ENCODE measurements at places on chromosomes 13 and 19.

- no peak for DNase-seq
These were observed 38.4 kb upstream of the CSNK1A1L start for GRCh38 chr13:37143911-37144310.

DNA sequence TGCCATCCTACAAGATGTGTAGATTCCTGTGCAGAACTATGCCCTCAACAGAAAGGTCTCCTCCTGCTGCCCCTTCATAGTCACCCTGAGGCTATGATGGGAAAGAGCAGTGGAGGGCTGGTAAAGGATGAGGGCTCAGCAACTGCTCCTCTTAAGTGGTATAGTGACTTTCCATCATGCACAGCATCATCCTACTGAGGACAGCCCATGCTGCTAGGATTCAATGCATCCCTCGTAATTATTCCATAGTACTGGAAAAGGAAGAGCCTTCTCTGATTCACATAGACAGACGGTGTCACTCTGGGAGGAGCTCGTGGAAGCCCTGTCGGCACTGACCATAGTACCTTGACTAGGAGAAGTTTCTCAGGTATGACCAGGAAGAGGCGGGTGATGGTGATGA lies 47.6 kb upstream of the IRS2 start:
- no peak for DNase-seq

DNA sequence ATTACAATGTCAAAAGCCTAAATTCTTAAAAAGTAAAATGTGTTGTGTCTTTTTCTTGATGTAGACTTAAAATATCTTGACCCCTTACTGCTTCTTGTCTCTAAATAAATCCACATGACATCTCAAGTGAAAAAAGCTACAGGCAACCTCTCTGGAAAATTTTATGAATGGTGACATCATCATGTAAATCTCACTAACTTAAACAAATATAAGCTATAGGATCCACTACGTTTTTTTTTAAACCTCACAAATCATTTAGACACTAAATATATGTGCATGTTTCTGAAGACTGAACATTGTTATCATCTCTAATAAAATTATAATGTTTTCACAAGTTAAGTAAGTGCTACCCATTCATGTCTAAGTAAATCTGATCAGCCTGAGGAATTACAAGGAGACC lies 793.7 kb upstream of the PRR20A start:
- DNase-seq = no peak

- no peak for DNase-seq
These were observed 197.3 kb downstream of the LHFPL6 start for GRCh38 chr13:39405596-39406205.

- DNase-seq = no peak
These were observed 9.5 kb upstream of the KLK14 start for GRCh38 chr19:51091895-51092873.

- DNase-seq = no peak
These were observed 789.8 kb downstream of the SLITRK6 start for GRCh38 chr13:85009447-85009846.

GRCh38 chr13:20192158-20192835 lies 441 bp downstream of the GJB2 start:
- no peak for DNase-seq

DNA sequence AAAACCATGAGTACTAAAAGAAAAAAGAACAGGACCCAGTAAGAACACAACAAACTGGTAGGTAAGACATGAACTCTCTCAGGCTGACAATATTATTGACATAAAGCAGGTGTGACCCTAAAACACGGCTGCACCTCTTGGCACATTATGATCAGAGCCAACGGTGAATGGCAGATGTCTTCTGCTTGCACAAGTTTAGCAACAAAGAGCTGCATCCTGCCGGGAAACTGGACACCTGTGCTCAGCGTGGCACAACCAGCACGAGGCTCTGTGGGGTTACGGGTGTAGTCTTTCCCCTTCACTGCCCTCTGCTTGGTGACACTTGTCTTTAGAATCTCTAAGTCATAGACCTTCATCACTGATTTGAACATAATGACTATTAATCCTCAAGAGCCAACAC lies 97.9 kb downstream of the DOCK9 start:
- no peak for DNase-seq

DNA sequence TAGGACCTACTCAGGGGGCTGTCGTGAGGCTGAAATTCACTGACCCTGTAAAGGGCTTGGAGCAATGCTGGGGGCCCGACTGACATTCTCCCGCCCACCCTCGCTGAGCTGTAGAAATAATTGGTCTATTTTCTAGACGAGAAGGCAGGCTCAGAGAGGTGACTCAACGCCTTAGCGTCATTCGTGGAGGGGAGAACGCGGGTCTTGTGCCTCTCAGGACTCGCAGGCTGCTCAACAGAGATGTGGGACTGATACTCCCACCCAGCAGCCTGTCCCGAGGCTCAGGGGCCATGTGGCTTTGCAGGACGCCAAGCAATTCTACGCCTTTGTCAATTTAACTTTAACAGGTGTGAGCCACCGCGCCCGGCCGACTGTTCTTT lies 23.6 kb upstream of the ASPDH start:
- DNase-seq = no peak

GRCh38 chr19:33022472-33023116 lies 42.1 kb downstream of the RHPN2 start:
- DNase-seq = no peak
